ENCODE measurements at places on chromosomes 6 and 20. TPM values are rescaled to one million over a fixed set of nuclear protein-coding genes. Genes with fewer than 3 reads are reported as not detected.

Gene BNIP5
- not detected for total RNA-seq

Gene ASIP
- not detected for total RNA-seq

Gene MDFI
- 45.8 TPM for total RNA-seq

Gene LAMA4
- 629 TPM for total RNA-seq

Gene COQ3
- total RNA-seq = 7.5 TPM

Gene RAB44
- total RNA-seq = 0.11 TPM

Gene KCNQ5
- total RNA-seq = not detected

Gene TBX18
- total RNA-seq = 35.3 TPM

Gene DPPA5
- total RNA-seq = not detected

Gene ACSS2
- 48.5 TPM for total RNA-seq

Gene GMPR
- total RNA-seq = 36.3 TPM

Gene BTN2A1
- 25.1 TPM for total RNA-seq

Gene HCRTR2
- not detected for total RNA-seq

Gene C6orf47
- total RNA-seq = 15.0 TPM

Gene ADA
- 26.3 TPM for total RNA-seq

Gene DDO
- total RNA-seq = not detected

Gene ZBTB24
- 6.4 TPM for total RNA-seq

Gene TBXT
- not detected for total RNA-seq

Gene NOL4L
- total RNA-seq = 95.0 TPM

Gene CTCFL
- total RNA-seq = not detected

Gene B4GALT5
- 70.1 TPM for total RNA-seq

Gene WFDC8
- not detected for total RNA-seq

Gene POM121L2
- total RNA-seq = not detected

Gene TRAPPC3L
- total RNA-seq = not detected

Gene MMS22L
- 22.7 TPM for total RNA-seq

Gene GPR63
- total RNA-seq = 0.13 TPM

Gene FGD2
- not detected for total RNA-seq

Gene CDH26
- not detected for total RNA-seq

Gene GSTA1
- total RNA-seq = not detected

Gene CDC5L
- total RNA-seq = 23.5 TPM

Gene TMEM151B
- 0.07 TPM for total RNA-seq

Gene AURKA
- total RNA-seq = 56.9 TPM

Gene C6orf58
- not detected for total RNA-seq

Gene FILIP1
- total RNA-seq = 12.6 TPM

Gene SLC22A16
- total RNA-seq = not detected

Gene LRFN2
- total RNA-seq = not detected

Gene LST1
- total RNA-seq = 2.0 TPM

Gene MACROD2
- 0.97 TPM for total RNA-seq

Data from endothelial cell of umbilical vein (primary cell).